Hypothalamus (tissue), 51 donors: ENCODE measurements at places on chromosomes 5 and 9.

DNA sequence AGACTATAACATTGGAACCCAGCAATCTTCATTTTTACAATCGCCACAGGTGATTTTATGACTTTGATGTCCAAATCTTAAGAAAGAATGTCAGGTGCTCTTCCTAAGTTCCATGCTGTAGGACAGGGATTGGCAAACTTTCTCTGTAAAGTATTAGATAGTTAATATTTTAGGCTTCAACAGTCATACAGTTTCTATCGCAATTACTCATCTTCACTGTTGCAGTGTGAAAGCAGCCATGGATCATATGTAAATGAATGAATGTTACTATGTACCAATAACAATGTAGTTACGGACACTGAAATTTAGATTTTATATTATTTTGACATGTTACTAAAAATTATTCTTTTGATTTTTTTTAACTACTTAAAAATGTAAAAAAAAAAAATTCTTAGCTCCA is 169.7 kb downstream of the DTWD2 start:
- DNase-seq = no peak

- DNase-seq = no peak
Observed at GRCh38 chr5:16784843-16785791, 151.0 kb downstream of the MYO10 start.

DNA sequence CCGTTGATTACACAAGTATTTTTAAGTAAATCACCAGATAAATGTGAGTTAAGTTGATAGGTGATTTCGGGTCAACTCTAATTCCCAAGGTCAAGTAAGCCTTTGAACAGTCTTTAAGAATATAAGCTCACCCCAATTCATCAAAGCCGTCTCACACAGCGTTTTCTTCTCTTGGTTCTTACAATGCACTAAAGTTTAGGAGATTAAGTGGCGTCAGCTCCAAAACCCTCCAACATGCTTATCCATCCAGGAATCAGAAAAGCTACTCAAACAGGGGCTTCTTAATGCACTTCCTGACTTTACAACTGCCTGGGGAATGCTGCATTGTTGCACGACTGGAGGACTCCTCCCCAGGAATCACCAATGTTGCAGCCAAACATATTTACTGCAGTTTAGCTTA is 206.2 kb upstream of the EFNA5 start:
- DNase-seq = no peak

DNA sequence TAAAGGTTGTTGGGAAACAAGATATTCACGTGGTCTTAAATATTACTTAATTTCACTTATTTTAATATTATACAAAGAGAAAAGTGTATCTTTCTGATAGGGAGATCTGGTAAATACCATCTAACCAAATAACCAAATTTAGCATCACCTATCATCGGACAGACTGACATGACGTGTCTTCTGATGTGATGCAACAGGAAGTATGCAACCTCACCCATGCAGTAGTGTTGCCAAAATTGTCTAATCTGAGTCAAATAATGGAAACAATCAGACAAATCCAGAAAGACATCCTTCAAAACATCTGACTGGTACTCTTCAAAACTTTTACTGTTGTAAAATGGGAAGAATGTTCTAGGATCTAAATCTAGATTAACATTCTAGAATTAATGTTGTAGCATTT is 148.0 kb downstream of the FGF1 start:
- DNase-seq = no peak

- DNase-seq = no peak
Observed at GRCh38 chr5:98962587-98962986, 33.8 kb upstream of the CHD1 start.

DNA sequence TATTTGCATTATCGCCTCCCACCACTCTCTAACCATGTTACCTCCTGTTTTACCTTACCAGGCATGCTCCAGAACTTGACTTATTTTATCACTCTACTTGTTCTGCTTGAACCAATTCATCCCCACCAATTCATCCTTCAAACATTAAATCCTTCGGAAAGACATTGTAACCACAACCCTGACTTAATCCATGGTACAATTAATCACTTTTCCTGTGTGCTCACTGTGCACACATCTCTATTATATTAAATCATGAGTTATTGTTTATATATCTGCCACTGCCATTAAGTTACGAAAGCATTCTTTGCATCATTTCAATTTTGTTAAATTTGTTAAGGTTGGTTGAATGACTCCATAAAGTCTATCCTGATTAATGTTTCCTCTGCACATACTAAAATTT is 7.4 kb upstream of the C5orf46 start:
- no peak for DNase-seq

- no peak for DNase-seq
Observed at GRCh38 chr5:84306601-84307000, 78.1 kb downstream of the EDIL3 start.

DNA sequence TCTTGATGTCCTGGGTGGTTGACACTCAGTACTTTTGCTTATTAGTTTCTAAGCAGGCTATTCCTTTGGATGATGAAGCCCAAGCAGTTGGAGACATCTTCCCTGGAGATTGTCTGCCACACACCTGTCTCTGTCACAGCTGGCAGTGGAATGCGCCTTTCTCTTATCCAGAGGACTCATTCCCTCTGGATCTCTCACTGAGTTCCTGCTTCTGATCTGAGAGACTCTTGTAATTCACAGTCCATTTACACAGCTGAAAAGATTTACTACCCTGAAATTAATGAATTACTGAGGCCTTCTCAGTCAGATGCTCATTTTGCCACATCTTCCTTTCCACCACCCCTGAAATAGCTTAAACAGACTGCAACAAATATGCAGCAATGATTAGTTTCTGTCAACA is 15.9 kb downstream of the TAL2 start:
- no peak for DNase-seq

GRCh38 chr5:154472871-154473580 is 5.0 kb downstream of the HAND1 start:
- DNase-seq = no peak
